ENCODE measurements at places on chromosomes 13 and 19.

- DNase-seq = no peak
These were observed 25.3 kb downstream of the COG3 start for GRCh38 chr13:45490068-45490467.

- peak; percentile 19 for DNase-seq
These were observed 3.5 kb upstream of the SBNO2 start for GRCh38 chr19:1177322-1178114.

- no peak for DNase-seq
These were observed 567 bp upstream of the CTU1 start for GRCh38 chr19:51108805-51109146.

DNA sequence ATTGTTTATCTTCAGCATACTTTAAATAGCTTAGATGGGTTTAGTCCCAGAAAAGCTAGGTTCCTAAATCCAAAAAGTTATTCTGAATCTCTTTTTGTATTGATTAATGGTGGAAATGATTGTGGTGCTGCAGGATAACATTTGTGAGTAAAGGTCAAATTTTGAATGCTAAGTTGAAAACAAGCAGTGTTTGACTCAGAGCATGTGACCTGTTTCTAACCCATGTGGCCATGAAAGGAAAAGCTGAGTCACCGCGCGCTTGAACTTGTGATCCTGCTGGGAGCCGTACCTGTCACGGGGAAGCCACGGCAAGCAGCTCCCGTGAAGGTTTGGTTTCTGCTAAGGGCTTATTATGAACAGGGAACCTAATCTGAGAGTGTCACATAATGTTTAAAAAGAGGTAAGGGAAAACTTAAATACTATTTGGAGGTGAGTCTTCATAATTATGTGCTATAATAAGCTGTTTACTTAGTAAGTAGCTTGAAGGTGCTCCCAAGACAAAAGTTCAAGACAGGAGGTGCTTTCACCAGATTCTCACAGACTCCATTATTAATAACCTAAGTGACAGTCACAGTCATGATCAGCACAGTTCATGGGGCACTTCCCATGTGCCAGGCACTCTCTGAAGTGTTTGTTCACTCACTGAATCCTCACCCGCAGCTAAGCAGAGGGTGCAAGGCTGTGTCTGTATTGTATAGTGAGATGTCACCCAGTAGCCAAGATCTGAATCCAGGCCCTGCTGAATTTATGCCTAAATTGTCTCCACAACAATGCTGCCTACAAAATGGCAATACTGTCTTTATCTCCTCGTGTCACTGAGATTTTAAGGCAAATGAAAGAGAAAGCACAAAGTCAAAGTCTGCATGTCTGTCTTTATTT, 286.5 kb downstream of the MYO16 start:
- DNase-seq = peak; percentile 66

- DNase-seq = no peak
These were observed 17.2 kb downstream of the BLOC1S3 start for GRCh38 chr19:45195764-45196163.

- no peak for DNase-seq
These were observed 49.3 kb upstream of the VSTM2B start for GRCh38 chr19:29476528-29476927.
